ENCODE measurements at places on chromosomes 7 and 10. TPM values are rescaled to one million over a fixed set of nuclear protein-coding genes. Genes with fewer than 3 reads are reported as not detected.

GRCh38 chr10:54108961-54109360 is 692.1 kb downstream of the PCDH15 start:
- DNase-seq = no peak

DNA sequence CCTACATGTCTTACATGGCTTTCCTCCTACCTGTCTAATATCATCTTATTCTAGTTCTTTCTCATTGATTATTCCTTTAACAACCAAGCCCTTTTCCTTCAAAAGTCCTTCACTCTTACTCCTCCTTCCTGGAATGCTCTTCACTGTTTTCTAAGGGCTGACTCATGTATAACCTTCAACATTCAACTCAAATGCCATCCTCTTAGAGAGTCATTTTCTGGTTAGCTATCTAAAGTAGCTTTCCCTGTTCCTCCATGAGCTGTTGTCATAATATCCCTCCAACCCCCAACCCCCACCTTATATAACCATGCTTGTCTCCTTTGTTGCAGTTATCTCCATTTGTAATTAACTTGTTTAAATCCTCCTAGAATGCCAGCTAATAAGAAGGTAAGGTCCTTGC is 286.8 kb downstream of the ADK start:
- DNase-seq = no peak

GRCh38 chr10:69397972-69398371 is 18.7 kb downstream of the TACR2 start:
- no peak for DNase-seq

- DNase-seq = no peak
Observed at GRCh38 chr10:5666841-5667630, 641 bp upstream of the ASB13 start.

GRCh38 chr10:79985481-79986072 is 36.7 kb upstream of the SFTPD start:
- no peak for DNase-seq

The PPP1R17 gene
- total RNA-seq = not detected

DNA sequence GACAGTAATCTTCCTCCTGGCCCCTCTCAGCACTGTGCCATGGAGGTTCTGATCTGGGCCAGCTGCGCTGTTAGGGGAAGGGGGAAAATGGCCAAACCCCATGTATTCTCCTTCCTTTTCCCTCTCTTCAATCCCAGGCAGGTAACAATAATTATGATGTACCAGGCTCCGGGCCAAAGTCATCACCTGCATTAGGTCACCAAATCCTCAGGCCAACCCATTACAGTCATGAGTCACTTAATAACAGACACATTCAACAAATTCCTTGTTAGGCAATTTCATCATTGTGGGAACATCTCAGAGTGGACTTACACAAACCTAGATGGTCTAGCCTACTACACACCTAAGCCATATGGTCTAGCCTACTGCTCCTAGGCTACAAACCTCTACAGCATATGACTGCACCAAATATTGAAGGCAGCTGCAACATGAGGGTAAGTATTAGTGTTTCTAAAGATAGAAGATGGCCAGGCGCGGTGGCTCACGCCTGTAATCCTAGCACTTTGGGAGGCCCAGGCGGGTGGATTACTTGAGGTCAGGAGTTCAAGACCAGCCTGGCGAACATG is 2.2 kb upstream of the HSPB1 start:
- DNase-seq = no peak

DNA sequence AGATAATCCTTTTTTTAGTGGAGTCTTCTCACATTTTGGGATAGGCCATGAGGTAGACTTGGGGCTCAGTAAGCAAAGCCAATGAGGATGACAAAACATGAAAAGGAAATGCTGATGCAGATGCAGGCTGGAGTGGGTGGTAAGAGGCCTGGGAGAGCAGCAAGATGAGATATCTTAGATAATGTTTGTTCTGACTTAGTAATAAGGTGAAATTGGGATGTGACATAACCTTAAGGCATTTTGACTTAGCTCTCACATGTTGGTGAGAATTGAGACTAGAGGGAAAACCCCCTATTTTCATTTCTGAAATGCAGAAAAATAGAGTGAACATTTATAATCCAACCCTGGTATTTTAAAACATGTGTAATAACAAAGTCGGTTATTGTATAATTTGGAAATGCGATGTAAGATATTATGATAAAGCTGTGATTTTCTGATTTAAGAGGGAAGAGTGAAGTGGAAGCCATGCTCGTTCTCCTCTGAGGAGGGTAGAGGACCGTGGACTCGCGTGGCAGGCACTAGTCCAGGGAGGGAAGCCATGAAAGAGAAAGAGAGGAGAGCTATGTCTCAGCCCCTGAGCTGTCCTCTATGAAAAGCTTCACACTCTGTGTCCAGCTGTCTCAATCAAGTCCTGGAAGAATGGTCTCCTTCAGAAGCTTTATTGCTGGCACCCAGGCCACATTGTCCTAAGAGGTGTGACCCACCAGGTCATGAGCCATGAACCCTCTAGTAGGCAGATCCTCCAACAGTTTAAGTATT is 57.3 kb downstream of the ST7 start:
- DNase-seq = no peak

DNA sequence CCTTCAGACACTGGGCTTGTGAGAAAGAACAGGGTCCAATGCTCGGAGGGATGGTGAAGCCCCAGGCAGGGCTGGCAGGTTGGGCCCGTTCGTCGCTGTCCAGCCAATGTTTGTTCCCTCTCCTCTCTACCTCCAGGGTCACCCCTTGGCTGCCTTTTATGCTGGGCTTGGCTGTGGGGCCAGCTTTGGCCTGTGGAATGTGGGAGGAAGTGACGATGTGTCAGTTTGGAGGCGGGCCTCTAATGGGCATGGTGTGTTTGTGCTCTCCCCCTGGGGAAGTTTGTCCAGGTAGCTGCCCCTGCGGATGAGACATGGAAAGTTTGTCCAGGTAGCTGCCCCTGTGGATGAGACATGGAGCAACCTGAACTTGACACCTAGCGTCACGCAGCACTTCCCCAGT is 236.7 kb downstream of the GLRX3 start:
- peak; percentile 72 for DNase-seq

The CAMK2B gene
- total RNA-seq = 1.2 TPM

The SLIT1 gene
- 0.19 TPM for total RNA-seq

GRCh38 chr7:49333180-49333881 is 409.0 kb downstream of the CDC14C start:
- no peak for DNase-seq

DNA sequence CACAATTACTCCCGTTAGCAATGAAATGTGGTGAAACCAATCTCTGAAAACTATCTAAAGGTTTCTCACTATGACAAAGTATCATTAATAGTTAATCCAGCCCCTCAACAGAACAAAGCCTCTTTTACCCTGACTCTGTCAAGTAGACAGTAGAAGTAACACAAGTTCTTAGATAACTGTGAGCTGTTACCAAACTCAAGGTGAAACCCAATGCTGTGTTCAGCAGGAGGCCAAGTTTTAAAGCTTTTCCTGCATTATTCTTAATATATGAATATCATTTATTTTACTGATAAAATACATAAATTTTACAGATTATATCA is 109.1 kb downstream of the SRPK2 start:
- DNase-seq = no peak

GRCh38 chr10:103491729-103492364 is 1.7 kb upstream of the NEURL1 start:
- no peak for DNase-seq

DNA sequence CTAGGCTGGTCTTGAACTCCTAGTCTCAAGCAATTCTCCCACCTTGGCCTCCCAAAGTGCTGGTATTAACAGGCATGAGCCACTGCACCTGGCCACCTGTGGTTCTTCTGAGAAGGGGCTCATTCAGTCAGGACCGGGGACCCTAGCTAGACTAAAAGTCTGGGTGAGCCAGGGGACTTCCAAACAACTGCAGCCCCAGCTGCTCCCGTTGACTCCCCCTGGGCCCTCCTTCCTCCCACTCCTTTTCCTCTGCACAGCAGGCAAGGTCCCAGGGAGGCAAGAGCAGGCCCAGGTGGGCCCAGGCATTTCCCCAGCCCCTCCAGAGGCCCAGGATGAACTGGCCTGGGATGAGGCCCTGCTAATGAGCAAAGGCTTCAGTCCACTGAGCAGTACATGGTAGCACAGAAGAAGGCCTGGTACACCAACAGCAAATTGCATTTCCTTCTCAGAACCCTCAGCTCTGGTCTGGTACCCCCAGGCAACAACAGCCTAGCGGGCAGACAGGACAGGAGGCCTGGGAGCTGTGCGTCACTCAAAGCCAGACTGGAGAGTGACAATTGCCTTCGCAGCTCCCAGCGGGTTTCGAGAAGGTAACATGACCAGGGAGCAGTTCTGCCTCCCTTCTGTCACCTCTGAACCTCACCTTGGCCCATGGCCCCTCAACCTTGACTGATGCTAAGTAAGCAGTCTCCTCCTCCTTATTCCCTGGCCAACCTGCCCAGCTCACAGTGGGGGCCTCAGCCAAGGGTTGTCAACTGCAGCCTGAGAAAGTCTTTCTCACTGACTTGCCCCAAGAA is 30.7 kb upstream of the HSPA12A start:
- peak; percentile 83 for DNase-seq

GRCh38 chr7:121202834-121203233 is 126.0 kb upstream of the WNT16 start:
- no peak for DNase-seq

DNA sequence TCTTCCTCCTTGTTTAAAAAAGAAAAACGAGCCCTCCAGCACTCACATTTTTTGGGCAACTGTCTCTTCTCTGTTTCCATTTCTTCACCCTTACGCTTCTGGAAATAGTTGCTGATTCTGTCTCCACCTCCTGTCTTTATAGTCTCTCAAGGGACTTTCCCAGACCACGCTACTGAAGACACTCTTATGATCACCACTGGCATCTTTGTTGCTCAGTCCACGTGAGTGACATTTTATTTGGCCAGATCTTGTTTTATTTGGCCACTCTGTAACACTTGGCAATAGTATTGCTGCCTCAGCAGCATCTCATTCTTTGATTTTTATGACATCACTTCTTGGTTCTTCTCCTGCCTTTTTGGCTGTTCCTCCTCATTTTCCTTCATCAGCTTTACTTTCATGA is 21.6 kb upstream of the NME8 start:
- no peak for DNase-seq

- DNase-seq = no peak
Observed at GRCh38 chr7:67564959-67565358, 568.3 kb downstream of the TYW1 start.

- no peak for DNase-seq
Observed at GRCh38 chr10:105068497-105068896, 427.4 kb downstream of the SORCS3 start.

- DNase-seq = no peak
Observed at GRCh38 chr7:1676550-1677078, 6.5 kb downstream of the ELFN1 start.

DNA sequence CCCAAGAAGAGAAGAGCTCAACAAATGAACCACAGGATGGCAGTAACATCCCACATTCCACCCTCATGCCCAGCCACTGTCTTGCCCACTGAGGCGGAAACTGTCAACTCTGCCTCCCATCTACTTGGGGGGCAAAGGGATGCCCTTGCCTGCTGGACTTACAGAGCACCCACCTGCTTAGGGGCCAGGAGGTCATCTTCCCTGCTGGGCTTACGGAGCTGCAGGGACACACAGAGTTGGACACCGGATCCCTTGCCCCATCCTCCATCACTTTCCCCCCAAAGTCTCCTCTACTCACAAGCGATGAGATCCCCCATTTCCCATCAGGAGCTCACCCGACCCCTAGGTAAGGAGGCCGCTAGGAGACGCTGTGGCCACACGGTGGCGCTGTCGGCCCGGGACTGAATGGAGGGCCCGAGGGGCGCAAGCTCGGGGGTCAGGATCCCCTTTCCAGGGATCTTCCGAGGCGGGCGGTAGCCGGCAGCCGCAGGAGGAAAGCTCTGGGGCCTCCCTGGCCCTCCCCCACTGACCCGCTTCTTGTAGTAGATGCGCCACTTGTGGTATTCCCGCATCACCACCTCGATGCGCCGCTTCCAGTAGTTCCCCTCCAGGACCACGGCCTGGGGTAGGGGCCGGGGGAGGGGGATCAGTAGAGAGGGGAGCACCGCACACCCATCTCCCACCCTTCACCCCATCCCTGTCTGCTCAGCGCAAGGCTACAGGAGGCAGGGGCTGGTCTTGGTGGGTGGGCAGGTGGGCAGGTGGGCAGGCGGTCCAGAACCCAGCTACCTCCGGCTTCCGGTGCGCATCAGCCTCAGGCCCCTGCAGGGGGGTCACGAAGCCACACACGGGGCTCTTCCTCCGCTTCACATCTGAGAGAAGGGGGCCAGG is 17.3 kb downstream of the MLXIPL start:
- no peak for DNase-seq

GRCh38 chr10:48655411-48656240 is 29.0 kb upstream of the WDFY4 start:
- DNase-seq = no peak

- DNase-seq = peak; percentile 73
Observed at GRCh38 chr10:86043236-86043635, 323.4 kb downstream of the GRID1 start.

DNA sequence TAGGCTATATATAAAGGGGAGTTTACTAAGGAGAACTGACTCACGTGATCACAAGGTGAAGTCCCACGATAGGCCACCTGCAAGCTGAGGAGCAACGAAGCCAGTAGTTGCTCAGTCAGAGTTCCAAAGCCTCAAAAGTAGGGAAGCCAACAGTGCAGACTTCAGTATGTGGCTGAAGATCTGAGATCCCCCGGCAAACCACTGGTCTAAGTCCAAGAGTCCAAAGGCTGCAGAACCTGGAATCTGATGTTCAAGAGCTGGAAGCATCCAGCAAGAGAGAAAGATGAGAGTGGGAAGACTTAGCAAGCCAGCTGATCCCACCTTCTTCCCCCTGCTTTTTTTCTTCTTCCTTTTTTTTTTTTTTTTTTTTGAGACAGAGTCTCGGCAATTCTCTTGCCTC is 27.0 kb upstream of the GSDME start:
- no peak for DNase-seq

The IDI1 gene
- total RNA-seq = 32.3 TPM

- DNase-seq = peak; percentile 91
Observed at GRCh38 chr10:122462533-122463465, 1.4 kb downstream of the HTRA1 start.

The CALCR gene
- total RNA-seq = 0.51 TPM

GRCh38 chr7:131536361-131536849 is 20.0 kb downstream of the PODXL start:
- no peak for DNase-seq
